Activated naive CD8-positive, alpha-beta T cell treated with anti-CD3 and anti-CD28 coated beads for 36 hours (primary cell): ENCODE measurements at places on chromosomes 7 and 10. TPM values are rescaled to one million over a fixed set of nuclear protein-coding genes. Genes with fewer than 3 reads are reported as not detected.

Gene GPER1
- total RNA-seq, result 0.37 TPM

Gene CPXM2
- not detected for total RNA-seq

Gene PARD3
- 1.3 TPM for total RNA-seq

DNA sequence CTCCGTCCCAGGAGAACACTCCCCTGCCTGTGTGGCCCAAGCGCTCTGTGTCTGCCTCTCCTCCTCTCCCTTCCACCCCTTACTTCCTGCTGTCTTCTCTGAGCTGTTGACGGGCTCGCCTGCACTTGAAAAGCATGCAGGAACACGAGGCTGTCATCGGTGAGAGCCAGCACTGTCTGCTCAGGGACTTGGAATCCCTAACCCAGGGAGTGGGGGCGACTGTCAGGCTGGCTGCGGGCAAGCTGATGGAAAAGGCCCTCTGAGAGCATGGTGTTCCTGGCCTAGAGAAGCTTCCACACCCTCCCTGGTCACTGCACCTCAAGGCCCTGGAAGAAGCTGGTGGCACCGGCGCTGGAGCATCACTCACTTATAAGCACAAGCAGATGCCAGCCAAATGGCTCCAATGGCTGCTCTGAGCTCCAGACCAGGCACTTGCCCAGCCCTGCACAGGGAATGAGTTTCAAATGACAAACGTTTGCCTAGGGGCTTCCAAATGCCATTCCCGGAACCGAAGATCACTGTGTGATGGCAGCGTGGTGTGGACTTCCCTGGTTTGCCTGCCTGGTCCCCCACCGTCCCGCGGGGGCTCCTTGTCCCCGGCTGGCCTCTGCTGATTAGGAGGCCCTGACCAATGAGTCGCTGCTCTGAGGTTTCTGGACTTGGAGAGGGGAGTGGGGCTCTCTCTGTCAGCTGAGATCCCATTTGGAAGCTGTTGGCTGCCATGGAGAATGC lies 56.7 kb upstream of the EBF3 start:
- no peak overlapping the region for H3K27ac ChIP-seq
- H3K27me3 ChIP-seq, result no peaks in the 10 kb centered on the region
- H3K4me3 ChIP-seq, result no peak overlapping the region
- no peaks in the 10 kb centered on the region for H3K36me3 ChIP-seq
- no peak for DNase-seq

GRCh38 chr7:109901926-109902325 lies 1189.0 kb upstream of the LRRN3 start:
- H3K27me3 ChIP-seq, result peaks cover 4% of the 10 kb centered on the region
- no peaks in the 10 kb centered on the region for H3K4me1 ChIP-seq
- no peak for DNase-seq
- H3K36me3 ChIP-seq, result no peaks in the 10 kb centered on the region

DNA sequence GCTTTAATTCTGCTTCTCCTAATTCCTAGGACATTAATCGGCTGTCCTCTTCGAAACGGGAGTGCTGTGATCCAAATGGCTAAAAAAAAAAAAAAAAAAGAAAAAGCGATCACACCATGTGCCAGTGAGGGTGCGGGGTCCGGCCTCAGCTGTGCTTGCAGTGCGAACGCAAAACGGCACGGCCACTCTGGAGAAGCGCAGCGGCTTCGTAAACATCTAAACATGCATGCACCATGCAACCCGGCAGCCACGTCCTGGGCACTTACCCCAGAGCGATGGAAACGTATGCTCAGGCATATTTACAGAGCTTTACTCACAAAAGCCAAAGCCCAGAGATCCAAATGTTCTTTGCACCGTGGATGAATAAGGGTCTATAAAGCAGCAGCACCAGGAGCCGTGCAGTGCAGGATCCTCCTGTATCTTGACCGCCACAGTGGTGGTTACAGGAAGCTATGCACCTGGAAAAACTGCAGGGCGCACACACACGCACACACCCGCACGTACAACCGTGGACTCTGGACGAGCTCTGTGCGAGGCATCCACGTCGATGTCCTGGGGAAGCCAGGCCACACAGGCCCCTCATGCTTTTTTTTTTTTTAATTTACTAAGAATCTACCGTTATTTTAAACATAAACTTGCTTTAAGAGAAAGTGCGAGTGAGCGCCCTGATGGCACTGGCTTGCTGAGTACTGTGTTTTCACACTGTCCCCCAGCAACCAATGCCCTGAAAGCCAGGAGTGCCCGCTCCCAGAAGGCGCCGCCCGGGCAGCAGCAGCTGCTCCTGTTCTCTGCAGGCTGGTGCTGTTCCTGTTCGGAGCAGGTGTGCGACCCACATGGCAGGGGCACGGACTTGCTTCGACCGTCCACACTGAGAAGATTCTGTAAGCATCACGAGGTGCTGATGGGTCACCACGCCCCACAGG lies 25.0 kb downstream of the GPER1 start:
- no peak overlapping the region for H3K27ac ChIP-seq
- H3K4me1 ChIP-seq, result peaks cover 2% of the 10 kb centered on the region
- H3K27me3 ChIP-seq, result no peaks in the 10 kb centered on the region
- no peak for DNase-seq

- H3K27me3 ChIP-seq, result no peaks in the 10 kb centered on the region
- peak overlapping the region; percentile 94 for H3K27ac ChIP-seq
- peaks cover 60% of the 10 kb centered on the region for H3K4me1 ChIP-seq
- DNase-seq, result no peak
- H3K36me3 ChIP-seq, result peaks cover 55% of the 10 kb centered on the region
Observed at GRCh38 chr7:92622685-92623084, 32.5 kb upstream of the FAM133B start.

DNA sequence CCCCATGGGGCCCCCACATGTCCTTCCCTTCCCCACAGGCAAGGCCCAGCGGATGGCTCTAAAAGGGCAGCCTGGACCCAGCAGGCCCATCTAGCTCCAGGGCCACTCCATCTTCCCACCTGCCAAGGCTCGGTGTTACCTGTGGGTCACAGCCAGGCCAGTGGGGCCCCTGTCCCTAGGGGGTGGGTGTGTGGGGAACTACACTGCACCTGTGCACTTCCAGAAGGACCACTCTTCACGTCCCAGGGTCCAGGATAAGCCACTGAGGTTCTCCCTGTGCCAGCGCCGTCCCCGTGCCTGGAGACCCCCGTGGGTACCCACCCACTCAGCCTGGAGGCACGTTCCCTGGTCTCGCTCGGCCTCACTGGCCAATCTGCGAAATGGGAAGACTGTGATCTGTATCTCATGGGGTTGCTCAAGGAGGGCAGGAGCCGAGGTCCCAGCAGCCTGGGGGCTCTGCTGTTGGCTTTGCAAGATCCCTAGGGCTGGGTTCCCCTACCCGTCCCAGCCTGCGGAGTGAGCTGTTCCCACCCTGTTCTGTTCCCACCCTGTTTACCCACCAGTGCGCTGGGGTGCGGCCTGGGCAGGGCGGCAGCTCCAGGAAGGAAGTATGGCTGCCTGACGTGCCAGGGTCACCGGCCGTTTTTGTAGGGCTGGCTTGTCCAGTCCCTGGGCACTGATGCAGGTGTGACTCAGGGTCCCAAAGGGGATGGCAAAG lies 4.6 kb downstream of the PWWP2B start:
- no peaks in the 10 kb centered on the region for H3K36me3 ChIP-seq
- no peak overlapping the region for H3K27ac ChIP-seq
- peaks cover 5% of the 10 kb centered on the region for H3K4me1 ChIP-seq
- H3K4me3 ChIP-seq, result no peak overlapping the region

DNA sequence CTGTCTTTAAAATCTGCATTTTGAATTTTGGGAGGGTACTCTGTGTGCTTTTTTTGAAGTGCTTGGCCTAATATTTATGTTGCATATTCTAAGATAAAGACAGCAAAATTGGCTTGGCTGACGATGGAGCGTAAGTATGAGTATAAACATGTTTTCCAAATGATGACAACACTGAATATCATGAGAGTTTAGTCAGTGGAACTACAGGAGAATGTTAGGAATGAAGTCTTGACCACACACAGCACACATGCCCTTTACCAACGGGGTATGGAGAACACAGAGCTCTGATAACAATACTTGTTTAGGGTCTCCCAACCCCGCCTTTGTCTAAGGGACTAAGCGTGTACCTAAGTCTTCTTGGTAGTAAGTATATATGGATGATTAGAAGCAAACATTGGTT lies 253.9 kb upstream of the FZD8 start:
- H3K36me3 ChIP-seq, result no peaks in the 10 kb centered on the region
- H3K4me1 ChIP-seq, result no peaks in the 10 kb centered on the region
- H3K27me3 ChIP-seq, result no peaks in the 10 kb centered on the region
- H3K27ac ChIP-seq, result no peak overlapping the region

DNA sequence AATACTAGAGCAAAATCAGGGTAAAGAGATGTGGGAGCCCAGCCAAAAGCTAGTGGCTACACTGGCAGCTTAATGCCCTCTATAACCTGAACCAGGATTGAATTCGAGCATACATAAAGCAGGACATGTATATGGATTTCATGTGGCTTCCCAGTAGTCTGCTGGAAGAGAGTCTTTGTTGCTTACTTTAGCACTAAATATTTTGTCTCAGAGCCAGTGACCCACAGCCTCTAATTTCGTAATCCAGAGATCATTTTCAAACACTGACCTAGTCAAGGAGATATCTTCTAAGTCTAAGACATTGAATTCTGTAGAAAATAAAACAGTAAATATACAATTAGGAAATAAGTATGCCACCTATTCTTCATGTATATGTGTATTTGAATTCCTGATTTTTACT lies 64.2 kb upstream of the GNAI1 start:
- no peak overlapping the region for H3K4me3 ChIP-seq
- H3K27ac ChIP-seq, result no peak overlapping the region
- H3K27me3 ChIP-seq, result no peaks in the 10 kb centered on the region
- DNase-seq, result no peak
- no peaks in the 10 kb centered on the region for H3K4me1 ChIP-seq

GRCh38 chr10:70163448-70163847 lies 6.9 kb downstream of the SAR1A start:
- peaks cover 71% of the 10 kb centered on the region for H3K4me1 ChIP-seq
- peak overlapping the region; percentile 3 for H3K4me3 ChIP-seq
- peak; percentile 17 for DNase-seq
- H3K27ac ChIP-seq, result peak overlapping the region; percentile 95
- no peaks in the 10 kb centered on the region for H3K27me3 ChIP-seq

GRCh38 chr10:21337171-21337792 lies 188.2 kb downstream of the SKIDA1 start:
- H3K36me3 ChIP-seq, result no peaks in the 10 kb centered on the region
- no peak overlapping the region for H3K27ac ChIP-seq
- no peak overlapping the region for H3K4me3 ChIP-seq
- DNase-seq, result no peak
- no peaks in the 10 kb centered on the region for H3K27me3 ChIP-seq

- no peaks in the 10 kb centered on the region for H3K36me3 ChIP-seq
- H3K27me3 ChIP-seq, result peaks cover 4% of the 10 kb centered on the region
- H3K4me1 ChIP-seq, result peaks cover 29% of the 10 kb centered on the region
- no peak overlapping the region for H3K4me3 ChIP-seq
- H3K27ac ChIP-seq, result no peak overlapping the region
- no peak for DNase-seq
Observed at GRCh38 chr10:88195841-88196240, 332.4 kb downstream of the PTEN start.

- H3K4me3 ChIP-seq, result no peak overlapping the region
- no peaks in the 10 kb centered on the region for H3K36me3 ChIP-seq
- DNase-seq, result no peak
- peaks cover 20% of the 10 kb centered on the region for H3K4me1 ChIP-seq
- peaks cover 4% of the 10 kb centered on the region for H3K27me3 ChIP-seq
Observed at GRCh38 chr7:157566631-157567006, 229.8 kb downstream of the DNAJB6 start.

- no peak overlapping the region for H3K4me3 ChIP-seq
- DNase-seq, result no peak
- H3K27ac ChIP-seq, result no peak overlapping the region
- no peaks in the 10 kb centered on the region for H3K27me3 ChIP-seq
- H3K4me1 ChIP-seq, result peaks cover 7% of the 10 kb centered on the region
Observed at GRCh38 chr7:65892161-65892560, 19.3 kb downstream of the VKORC1L1 start.

- no peak overlapping the region for H3K4me3 ChIP-seq
- H3K4me1 ChIP-seq, result no peaks in the 10 kb centered on the region
- no peaks in the 10 kb centered on the region for H3K36me3 ChIP-seq
- H3K27me3 ChIP-seq, result no peaks in the 10 kb centered on the region
- DNase-seq, result no peak
Observed at GRCh38 chr7:16130111-16131110, 290.9 kb downstream of the CRPPA start.

GRCh38 chr10:61987951-61988379 lies 86.5 kb downstream of the ARID5B start:
- peak overlapping the region; percentile 54 for H3K4me3 ChIP-seq
- peak overlapping the region; percentile 97 for H3K27ac ChIP-seq
- peaks cover 81% of the 10 kb centered on the region for H3K4me1 ChIP-seq
- DNase-seq, result peak; percentile 36
- no peaks in the 10 kb centered on the region for H3K27me3 ChIP-seq

GRCh38 chr7:11120675-11121220 lies 147.1 kb downstream of the PHF14 start:
- no peaks in the 10 kb centered on the region for H3K27me3 ChIP-seq
- DNase-seq, result no peak
- peak overlapping the region; percentile 51 for H3K27ac ChIP-seq
- peaks cover 25% of the 10 kb centered on the region for H3K36me3 ChIP-seq
- no peak overlapping the region for H3K4me3 ChIP-seq

- peaks cover 26% of the 10 kb centered on the region for H3K4me1 ChIP-seq
- peaks cover 5% of the 10 kb centered on the region for H3K36me3 ChIP-seq
- H3K4me3 ChIP-seq, result peak overlapping the region; percentile 51
- no peak for DNase-seq
Observed at GRCh38 chr7:44995555-44996493, 4.2 kb upstream of the CCM2 start.

DNA sequence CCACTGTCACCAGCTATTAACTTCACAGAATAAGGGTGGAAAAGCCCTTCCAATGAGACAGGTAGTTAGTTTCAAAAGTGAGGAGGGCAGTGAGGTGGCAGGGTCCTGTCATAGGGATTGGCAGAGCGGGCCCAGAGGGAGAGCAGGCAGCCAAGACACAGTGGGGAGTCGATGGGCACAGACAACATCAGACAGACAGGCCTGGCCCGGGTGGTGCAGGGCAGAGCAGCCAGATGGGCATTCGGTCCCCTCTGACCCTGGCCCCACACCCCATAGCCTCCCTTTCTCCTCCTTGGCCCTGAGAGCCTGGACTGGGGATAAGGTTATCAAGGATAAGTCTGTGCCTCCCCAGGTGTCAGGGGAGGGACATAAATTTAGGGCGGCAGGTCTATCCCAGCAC lies 31.4 kb upstream of the SMARCD3 start:
- H3K4me3 ChIP-seq, result no peak overlapping the region
- no peaks in the 10 kb centered on the region for H3K36me3 ChIP-seq
- H3K27ac ChIP-seq, result no peak overlapping the region
- no peak for DNase-seq

GRCh38 chr7:43808410-43808809 lies 49.9 kb downstream of the BLVRA start:
- DNase-seq, result no peak
- H3K27me3 ChIP-seq, result peaks cover 7% of the 10 kb centered on the region
- H3K4me3 ChIP-seq, result no peak overlapping the region
- H3K36me3 ChIP-seq, result peaks cover 20% of the 10 kb centered on the region

GRCh38 chr10:87646192-87646909 lies 13.3 kb upstream of the PAPSS2 start:
- H3K27me3 ChIP-seq, result peaks cover 14% of the 10 kb centered on the region
- no peak for DNase-seq
- peaks cover 18% of the 10 kb centered on the region for H3K4me1 ChIP-seq
- peaks cover 8% of the 10 kb centered on the region for H3K36me3 ChIP-seq
